K562 (cell line): ENCODE measurements at places on chromosomes 2 and 18. TPM values are rescaled to one million over a fixed set of nuclear protein-coding genes. Genes with fewer than 3 reads are reported as not detected.
A peak's percentile ranks its signal among the peaks of the same experiment; 100 is the strongest.

ALK gene
- total RNA-seq, result not detected in 2 replicates

REG1B gene
- 2.0 and 2.3 TPM in 2 replicates for total RNA-seq

ERFE gene
- 6.5 and 6.7 TPM in 2 replicates for total RNA-seq

TIA1 gene
- total RNA-seq, result 103 and 106 TPM in 2 replicates

SERPINB4 gene
- not detected in 2 replicates for total RNA-seq

POTEF gene
- total RNA-seq, result 2.1 and 2.2 TPM in 2 replicates

SMYD5 gene
- total RNA-seq, result 43.4 and 44.4 TPM in 2 replicates

LDLRAD4 gene
- total RNA-seq, result 0.25 TPM in 1 of 2 replicates, not detected in the other

GALNT14 gene
- total RNA-seq, result not detected in 2 replicates

PLCD4 gene
- not detected in 2 replicates for total RNA-seq

- H3K27ac ChIP-seq, result no peak overlapping the region
- H3K4me1 ChIP-seq, result no peaks in the 10 kb centered on the region
- DNase-seq, result no peak
- H3K4me3 ChIP-seq, result no peak overlapping the region
- H3K36me3 ChIP-seq, result no peaks in the 10 kb centered on the region
These were observed 337.5 kb downstream of the HRH4 start for GRCh38 chr18:24797981-24798380.

- H3K4me1 ChIP-seq, result no peaks in the 10 kb centered on the region
- no peak for DNase-seq
These were observed 478.3 kb downstream of the ZEB2 start for GRCh38 chr2:144041612-144042011.

DNA sequence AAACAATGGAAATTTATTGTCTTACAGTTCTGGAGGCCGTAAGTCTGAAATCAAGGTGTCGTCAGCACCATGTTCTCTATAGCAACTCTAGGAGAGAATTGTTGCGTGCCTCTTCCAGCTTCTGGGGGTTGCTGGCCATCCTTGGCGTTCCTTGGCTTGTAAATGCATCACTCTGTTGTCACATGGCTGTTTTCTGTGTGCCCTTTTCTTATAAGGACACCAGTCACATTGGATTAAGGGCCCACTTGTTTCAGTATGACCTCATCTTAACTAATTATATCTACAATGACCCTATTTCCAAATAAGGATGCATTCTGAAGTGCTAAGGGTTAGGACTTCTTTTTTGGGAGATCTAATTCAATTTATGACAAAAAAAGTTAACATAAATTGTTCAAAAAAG, 1.4 kb upstream of the PLEK start:
- H3K27ac ChIP-seq, result no peak overlapping the region
- H3K4me1 ChIP-seq, result peaks cover 15% of the 10 kb centered on the region; the same call in 1 of the 3 replicates
- no peak for DNase-seq
- no peak overlapping the region for H3K4me3 ChIP-seq
- H3K27me3 ChIP-seq, result no peaks in the 10 kb centered on the region

- no peak overlapping the region for H3K27ac ChIP-seq
- H3K36me3 ChIP-seq, result no peaks in the 10 kb centered on the region
- no peaks in the 10 kb centered on the region for H3K27me3 ChIP-seq
- no peak for DNase-seq
These were observed 144.1 kb downstream of the NDUFA10 start for GRCh38 chr2:239881031-239881471.

- H3K4me1 ChIP-seq, result no peaks in the 10 kb centered on the region
- no peak for DNase-seq
- no peaks in the 10 kb centered on the region for H3K36me3 ChIP-seq
- H3K27ac ChIP-seq, result no peak overlapping the region
- H3K27me3 ChIP-seq, result no peaks in the 10 kb centered on the region
- no peak overlapping the region for H3K4me3 ChIP-seq
These were observed 392.5 kb downstream of the IRS1 start for GRCh38 chr2:226407135-226407534.

GRCh38 chr2:155663265-155663664, 669.3 kb downstream of the NR4A2 start:
- H3K4me1 ChIP-seq, result no peaks in the 10 kb centered on the region
- no peaks in the 10 kb centered on the region for H3K36me3 ChIP-seq
- no peak overlapping the region for H3K27ac ChIP-seq
- no peaks in the 10 kb centered on the region for H3K27me3 ChIP-seq
- H3K4me3 ChIP-seq, result no peak overlapping the region

GRCh38 chr2:160737247-160737646, 243.6 kb upstream of the RBMS1 start:
- no peak overlapping the region for H3K27ac ChIP-seq
- no peaks in the 10 kb centered on the region for H3K36me3 ChIP-seq
- H3K27me3 ChIP-seq, result no peaks in the 10 kb centered on the region
- no peaks in the 10 kb centered on the region for H3K4me1 ChIP-seq

- no peak overlapping the region for H3K27ac ChIP-seq
- H3K27me3 ChIP-seq, result peaks cover 54% of the 10 kb centered on the region
- H3K36me3 ChIP-seq, result no peaks in the 10 kb centered on the region
- no peak overlapping the region for H3K4me3 ChIP-seq
- DNase-seq, result no peak
These were observed 43.4 kb downstream of the RFX8 start for GRCh38 chr2:101431486-101431885.

DNA sequence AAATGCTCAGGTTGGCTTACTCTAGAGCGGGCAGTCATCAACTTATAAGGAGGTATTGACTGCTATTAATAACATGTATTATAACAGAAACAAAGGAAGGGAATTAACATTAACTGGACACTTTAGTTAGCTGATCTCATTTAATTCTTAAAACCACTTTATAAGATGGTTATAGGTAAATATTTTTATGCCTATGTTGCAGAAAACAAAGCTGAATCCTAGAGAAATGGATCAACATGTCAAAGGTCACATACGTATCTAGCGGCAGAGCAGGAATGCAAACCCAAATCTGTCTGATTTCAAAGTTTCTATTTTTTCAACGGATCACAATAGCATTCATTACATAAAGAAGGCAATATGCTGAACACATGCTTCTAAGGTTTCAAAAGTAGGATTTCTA, 200.0 kb downstream of the PDE1A start:
- no peak overlapping the region for H3K27ac ChIP-seq
- DNase-seq, result no peak
- no peaks in the 10 kb centered on the region for H3K27me3 ChIP-seq
- no peak overlapping the region for H3K4me3 ChIP-seq
- no peaks in the 10 kb centered on the region for H3K4me1 ChIP-seq
- H3K36me3 ChIP-seq, result no peaks in the 10 kb centered on the region

GRCh38 chr2:176099159-176099727, 352 bp upstream of the HOXD12 start:
- no peaks in the 10 kb centered on the region for H3K36me3 ChIP-seq
- H3K4me1 ChIP-seq, result peaks cover 25% of the 10 kb centered on the region
- no peak overlapping the region for H3K27ac ChIP-seq
- no peak for DNase-seq

DNA sequence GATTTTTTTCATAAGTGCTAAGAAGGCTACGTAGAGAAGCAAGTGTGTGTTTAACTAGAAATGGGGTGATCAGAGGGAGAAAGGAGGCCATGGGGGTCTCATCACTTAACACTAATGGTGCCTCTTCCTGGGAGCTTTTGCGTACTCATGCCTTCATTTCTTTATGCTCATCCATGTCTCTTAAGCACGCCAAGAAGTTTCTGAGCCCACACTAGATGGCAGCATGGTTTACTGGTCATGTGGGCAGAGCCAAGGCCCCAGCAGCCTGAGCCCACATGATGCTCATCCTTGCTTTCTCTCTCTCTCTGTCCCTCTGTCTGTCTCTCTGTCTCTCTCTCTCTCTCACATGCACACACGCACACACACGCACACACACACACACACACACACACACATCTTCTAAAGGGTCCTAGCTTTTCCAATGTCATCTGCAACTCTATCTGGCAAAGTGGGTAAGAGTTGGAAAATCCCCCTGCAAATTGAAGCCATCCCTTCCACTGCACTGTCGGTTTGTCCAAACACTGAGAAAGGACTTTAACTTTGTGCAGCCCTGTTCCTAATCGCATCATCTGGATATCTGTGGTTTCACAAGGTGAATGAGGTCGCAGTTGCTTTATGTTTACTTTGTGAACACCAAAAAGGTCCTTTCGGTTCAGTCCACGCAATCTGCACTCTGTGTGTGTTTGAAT, 137.1 kb upstream of the CCDC68 start:
- H3K36me3 ChIP-seq, result no peaks in the 10 kb centered on the region
- no peak overlapping the region for H3K4me3 ChIP-seq
- H3K27ac ChIP-seq, result no peak overlapping the region

- no peak overlapping the region for H3K27ac ChIP-seq
- no peaks in the 10 kb centered on the region for H3K4me1 ChIP-seq
- no peak overlapping the region for H3K4me3 ChIP-seq
- no peak for DNase-seq
These were observed 32.7 kb upstream of the AFTPH start for GRCh38 chr2:64491426-64491825.

- no peak overlapping the region for H3K4me3 ChIP-seq
- no peak for DNase-seq
- no peaks in the 10 kb centered on the region for H3K27me3 ChIP-seq
- no peaks in the 10 kb centered on the region for H3K36me3 ChIP-seq
- no peaks in the 10 kb centered on the region for H3K4me1 ChIP-seq
These were observed 289.3 kb downstream of the FSIP2 start for GRCh38 chr2:186027922-186028321.

DNA sequence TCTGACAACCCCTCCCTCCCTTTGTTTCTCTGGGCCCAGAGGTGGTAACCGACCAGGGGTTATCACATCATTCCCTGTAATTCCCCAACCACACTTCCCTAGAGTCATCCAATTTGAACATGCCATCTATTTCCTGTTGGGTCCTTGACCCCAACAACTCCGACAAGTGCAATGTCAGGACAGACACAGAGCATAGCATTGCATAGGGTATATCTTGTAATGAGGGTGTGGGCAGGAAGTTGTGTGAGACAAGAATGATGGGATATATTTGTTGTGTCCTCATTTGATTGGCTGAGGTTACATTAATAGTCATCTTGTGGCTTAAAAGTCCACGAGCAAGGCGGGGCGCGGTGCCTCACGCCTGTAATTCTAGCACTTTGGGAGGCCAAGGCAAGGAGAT, 33.4 kb upstream of the CNOT11 start:
- no peaks in the 10 kb centered on the region for H3K36me3 ChIP-seq
- peaks cover 6% of the 10 kb centered on the region; the same call in 1 of the 2 replicates for H3K4me1 ChIP-seq
- H3K4me3 ChIP-seq, result no peak overlapping the region
- no peaks in the 10 kb centered on the region for H3K27me3 ChIP-seq
- H3K27ac ChIP-seq, result no peak overlapping the region
- DNase-seq, result no peak

GRCh38 chr2:102187496-102188150, 800 bp downstream of the IL1RL2 start:
- H3K36me3 ChIP-seq, result no peaks in the 10 kb centered on the region
- H3K4me3 ChIP-seq, result no peak overlapping the region
- peaks cover 3% of the 10 kb centered on the region; the same call in 1 of the 2 replicates for H3K4me1 ChIP-seq
- no peak for DNase-seq

DNA sequence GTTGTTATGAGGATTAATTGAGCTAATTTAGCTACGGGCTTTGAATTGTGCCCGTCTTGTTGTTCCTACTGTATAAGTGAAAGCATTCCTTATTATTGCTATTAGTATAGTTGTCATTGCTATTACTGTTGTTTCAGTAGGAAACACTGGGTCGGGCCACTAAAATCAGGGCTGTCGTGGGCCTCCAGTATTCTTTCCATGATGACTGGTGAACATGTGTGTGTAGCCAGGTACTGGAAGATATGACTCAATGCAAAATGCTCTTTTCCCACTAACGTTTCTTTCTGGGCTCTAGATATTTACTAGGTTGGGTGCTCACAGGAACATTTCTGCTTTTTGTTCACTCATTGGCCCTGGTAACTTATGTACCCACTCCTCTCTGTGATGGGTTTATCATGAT, 4.9 kb downstream of the TTL start:
- no peak overlapping the region for H3K27ac ChIP-seq
- no peaks in the 10 kb centered on the region for H3K27me3 ChIP-seq
- H3K4me3 ChIP-seq, result no peak overlapping the region
- DNase-seq, result peak; percentile 3

GRCh38 chr2:118667964-118668363, 179.5 kb downstream of the EN1 start:
- H3K27ac ChIP-seq, result no peak overlapping the region
- no peaks in the 10 kb centered on the region for H3K36me3 ChIP-seq
- H3K27me3 ChIP-seq, result no peaks in the 10 kb centered on the region
- H3K4me1 ChIP-seq, result peaks cover 24% of the 10 kb centered on the region; the same call in 2 of the 3 replicates
- no peak for DNase-seq

DNA sequence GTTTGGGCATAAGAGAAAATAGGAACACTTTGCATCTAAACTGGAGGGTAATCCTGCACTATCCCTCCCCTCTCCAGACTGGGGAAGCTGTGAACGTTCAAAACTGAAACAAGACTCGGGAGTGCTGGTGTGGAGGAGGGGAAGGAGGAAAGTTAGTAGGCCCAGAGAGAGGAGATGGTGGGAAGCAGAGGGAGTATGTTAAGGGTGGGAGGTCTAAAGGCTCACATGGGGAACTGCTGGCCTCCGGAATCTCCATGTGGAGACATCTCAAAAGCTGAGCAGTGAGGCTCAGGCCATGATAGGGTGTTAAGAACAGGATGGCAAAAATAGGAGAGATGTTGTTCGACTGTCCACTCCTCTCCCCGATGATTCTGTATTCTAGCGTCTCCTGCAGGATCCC, 47.9 kb downstream of the ADD2 start:
- H3K36me3 ChIP-seq, result no peaks in the 10 kb centered on the region
- H3K27ac ChIP-seq, result 0 out of 3 replicates have a peak overlapping the region, but pooled peaks have one; percentile 11
- peaks cover 34% of the 10 kb centered on the region for H3K4me1 ChIP-seq
- no peaks in the 10 kb centered on the region for H3K27me3 ChIP-seq
- DNase-seq, result no peak

GRCh38 chr18:78914249-78914935, 65.2 kb upstream of the SALL3 start:
- no peak overlapping the region for H3K27ac ChIP-seq
- H3K4me1 ChIP-seq, result no peaks in the 10 kb centered on the region
- no peaks in the 10 kb centered on the region for H3K36me3 ChIP-seq
- DNase-seq, result no peak

DNA sequence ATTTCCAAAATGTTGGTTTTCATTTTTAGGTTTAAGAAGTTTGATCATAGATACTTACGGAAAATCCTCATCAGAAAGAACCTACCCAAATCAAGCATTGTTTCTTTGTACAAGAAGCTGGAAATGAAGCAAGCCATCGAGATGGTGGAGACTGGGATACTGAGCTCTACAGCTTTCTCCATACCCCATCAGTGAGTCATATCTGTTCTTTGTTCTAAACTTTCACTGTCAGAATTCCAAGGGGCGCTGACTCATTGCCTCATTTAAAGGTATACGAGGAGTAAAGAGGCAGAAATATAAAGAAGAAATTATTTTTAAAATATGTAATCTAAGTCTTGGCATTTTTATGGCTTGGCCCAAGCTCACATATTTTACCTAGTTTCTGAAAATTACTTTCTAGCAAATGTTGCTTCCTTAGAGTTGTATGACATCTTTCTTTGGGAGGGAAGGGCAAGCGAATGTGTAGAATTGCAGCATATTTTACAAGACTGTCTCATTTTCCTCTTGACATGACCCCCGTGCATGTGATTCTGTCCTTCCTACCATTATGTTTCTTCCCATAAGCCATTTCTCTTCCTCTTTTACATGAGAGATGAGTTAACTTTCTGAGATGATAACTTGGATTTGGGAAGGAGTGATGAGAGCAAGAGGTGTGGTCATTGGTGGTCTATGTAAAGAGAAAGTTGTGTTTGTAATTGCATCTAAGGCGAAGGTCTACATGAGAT, 41.2 kb downstream of the SLC9A4 start:
- peak; percentile 19 for DNase-seq
- no peaks in the 10 kb centered on the region for H3K4me1 ChIP-seq
- peaks cover 2% of the 10 kb centered on the region; the same call in 1 of the 3 replicates for H3K27me3 ChIP-seq
- no peaks in the 10 kb centered on the region for H3K36me3 ChIP-seq

- DNase-seq, result no peak
- H3K27ac ChIP-seq, result no peak overlapping the region
- peaks cover 7% of the 10 kb centered on the region for H3K4me1 ChIP-seq
These were observed 214.2 kb downstream of the SOCS6 start for GRCh38 chr18:70503060-70503459.
